ENCODE measurements at places on chromosomes 13 and 19.

- DNase-seq: no peak
Measured at GRCh38 chr19:7191946-7192691, 102.1 kb downstream of the INSR start.

GRCh38 chr13:43020794-43021193 is 2.6 kb upstream of the DNAJC15 start:
- no peak for DNase-seq

DNA sequence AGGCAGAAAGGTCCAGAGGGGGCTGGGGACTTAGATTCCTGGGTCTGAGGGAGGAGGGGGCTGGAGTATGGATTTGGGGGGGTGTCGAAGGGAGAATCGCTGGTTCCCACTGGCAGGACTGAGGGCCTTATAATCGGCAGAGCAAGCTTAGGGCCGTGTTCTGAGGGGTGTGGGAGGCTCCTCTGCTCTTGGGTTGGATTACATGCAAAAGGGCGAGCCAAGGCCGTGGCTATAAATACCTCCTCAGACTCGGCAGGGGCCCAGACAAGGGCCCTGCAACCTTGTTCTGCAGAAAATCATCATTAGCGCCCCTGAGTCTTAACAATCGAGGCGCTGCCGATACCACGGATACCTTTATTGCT is 707 bp upstream of the MAMSTR start:
- DNase-seq: no peak

- DNase-seq: no peak
Measured at GRCh38 chr13:97448503-97449251, 14.7 kb downstream of the RAP2A start.

DNA sequence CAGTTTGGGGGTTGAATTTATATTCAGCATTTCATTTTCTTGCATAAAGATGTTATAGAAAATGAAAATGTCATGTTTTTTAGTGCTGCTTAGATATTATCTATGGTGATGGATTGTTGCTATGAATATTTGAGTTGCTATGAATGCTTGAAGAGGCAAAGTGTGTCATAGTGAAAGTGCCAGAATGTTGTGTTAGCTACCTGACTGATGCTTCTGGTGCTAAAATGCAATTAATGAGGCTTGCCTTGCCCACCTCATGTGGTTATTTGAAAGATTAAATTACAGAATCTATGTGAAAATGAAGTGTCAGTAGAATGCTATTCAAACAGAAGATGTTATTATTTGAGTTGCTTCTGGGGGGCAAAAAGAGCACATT is 62.7 kb upstream of the MYCBP2 start:
- DNase-seq: no peak

DNA sequence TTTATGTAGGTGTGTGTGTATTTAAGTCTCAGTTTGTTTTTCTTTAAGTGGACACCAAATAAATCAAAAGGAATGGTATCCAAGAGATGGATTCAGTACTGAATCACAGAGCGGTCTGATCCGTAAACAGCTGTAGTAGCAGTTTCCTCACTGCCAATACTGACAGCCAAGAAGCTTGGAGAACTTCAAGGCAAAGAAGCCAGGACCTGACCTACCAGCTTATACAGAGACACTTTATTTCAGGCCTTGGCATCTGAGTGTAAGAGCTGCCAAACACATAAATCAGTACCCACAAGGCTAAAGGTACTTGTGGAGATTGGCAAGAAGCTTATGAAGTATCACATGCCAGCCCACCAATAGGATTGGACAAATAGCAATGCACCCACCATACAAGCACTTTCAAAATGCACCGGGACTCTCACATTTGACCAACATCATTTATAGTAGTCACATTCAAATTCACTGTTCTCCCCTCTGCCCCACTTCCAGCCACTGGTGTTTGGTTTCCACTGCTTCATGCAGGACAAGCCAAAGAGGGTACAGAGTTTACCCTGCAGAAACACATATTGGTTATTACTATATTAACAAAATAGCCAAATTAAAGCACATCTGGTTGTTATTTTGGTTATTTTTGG is 357.9 kb downstream of the KLF12 start:
- DNase-seq: no peak

- no peak for DNase-seq
Measured at GRCh38 chr19:41193430-41194156, 574 bp downstream of the CYP2S1 start.

GRCh38 chr19:34474233-34474989 is 7.1 kb upstream of the WTIP start:
- no peak for DNase-seq

Data from amniotic stem cell (primary cell).